ENCODE measurements at places on chromosomes 7 and 10.

DNA sequence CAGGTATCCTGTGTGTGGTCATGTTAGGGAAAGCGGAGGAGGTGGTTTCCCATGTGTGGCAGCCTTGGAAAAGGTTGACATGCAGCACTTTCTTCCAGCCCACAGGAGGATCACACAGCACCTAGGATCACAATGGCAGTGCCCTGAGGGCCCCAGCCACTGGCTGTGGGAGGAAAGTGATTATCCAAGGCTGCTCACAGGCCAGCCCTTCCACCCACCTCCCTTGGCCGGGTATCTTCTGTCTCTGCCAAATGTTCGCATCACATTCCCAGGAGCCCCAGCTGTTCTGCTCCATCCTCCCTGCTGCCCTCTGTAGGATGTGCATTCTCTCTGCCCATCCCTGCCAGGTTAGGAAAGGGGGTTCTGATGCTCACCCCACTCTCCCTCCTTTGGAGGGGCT lies 2.5 kb upstream of the MLXIPL start:
- no peak for DNase-seq

DNA sequence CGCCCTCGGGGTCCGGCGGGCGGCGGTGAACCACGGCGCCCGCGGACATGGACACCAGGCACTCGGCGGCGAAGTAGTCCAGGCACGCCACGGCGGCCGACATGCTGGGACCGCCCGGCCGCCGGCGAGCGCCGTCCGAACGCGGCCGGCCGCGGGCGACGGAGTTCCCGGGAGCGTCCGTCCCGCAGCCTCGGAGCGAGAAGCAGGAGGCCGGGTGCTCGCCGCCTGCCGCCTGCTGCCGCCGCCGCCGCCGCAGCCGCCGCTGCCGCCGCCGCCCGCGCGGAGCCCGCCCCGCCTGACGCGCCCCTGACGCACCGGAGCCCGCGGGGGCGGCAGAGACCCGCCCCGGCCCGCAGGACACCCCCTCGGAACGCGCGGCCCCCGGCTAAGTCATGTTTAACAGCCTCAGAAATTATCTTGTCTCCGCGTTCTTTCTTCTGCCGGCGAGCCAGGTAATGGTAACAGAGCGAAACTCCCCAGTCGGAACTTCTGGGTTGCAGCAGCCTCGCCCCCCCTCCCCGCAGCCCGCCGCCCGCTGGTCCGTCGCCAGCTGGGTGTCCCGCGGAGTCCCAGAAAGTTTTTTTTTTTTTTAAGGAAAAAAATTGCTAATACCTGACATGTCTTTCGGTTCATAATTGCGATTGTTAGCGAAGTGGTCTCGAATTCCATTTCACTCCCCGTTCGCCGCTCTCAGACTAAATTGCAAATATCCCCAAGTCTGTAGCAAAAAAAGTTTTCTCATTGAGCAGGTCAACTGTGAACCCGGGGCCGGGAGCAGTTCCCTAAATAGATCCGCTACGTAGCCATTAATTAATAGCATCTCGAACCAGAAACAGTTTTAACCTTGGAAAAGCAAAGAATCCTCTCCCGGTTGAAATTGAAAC lies at the start of gene KLF14:
KLF14 (minus strand) TSS at position 277 of the 884 bp plus-strand sequence; CDS start at position 103, 174 bp downstream.
- DNase-seq, result no peak

DNA sequence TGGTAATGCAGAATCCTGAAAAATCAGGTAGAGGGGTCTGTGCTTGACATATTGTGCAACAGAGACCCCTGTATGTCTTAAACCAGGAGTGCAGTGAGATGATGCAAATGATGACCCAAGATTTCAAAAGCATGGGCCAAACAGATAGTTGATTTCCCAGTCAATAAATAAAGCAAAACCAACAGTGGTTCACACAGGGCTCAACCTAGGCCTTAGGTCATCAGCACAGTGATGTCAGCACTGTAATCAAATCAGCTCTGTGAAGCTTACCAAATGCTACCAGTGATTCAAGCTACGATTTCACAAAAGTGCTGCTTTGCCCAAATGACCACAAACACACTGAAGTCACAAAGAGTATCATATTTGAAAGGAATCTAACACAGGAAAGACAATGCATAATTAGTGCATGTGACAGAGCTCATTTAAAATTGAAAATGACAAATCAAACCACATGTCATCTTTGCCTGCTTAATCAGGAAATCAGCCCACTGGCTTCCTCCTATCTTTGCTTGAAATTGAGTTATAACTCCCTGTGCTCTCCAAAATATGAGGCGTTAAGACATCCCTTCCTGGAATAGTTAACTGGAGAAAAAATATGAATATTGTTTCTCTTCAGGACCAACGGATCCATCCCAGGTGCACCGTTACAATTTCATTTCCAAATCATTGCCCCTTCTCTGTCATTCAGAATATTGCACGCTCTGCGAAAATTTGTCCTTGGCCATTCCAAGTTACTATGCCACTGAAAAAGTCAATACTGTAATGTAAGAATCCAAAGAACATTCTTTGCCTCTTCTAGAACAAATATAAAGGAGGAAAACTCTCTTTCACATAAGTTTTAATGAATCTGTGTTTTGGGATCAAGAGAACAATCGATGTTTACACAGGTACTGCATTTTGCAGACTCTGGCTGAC lies 41.9 kb upstream of the ASL start:
- no peak for DNase-seq

GRCh38 chr7:30974605-30975255 lies 11.0 kb downstream of the GHRHR start:
- no peak for DNase-seq

Measured in activated gamma-delta T cell treated with Interleukin-2 at 50 U/mL for 16 hours (primary cell).